ENCODE measurements at places on chromosomes 3 and 15.

DNA sequence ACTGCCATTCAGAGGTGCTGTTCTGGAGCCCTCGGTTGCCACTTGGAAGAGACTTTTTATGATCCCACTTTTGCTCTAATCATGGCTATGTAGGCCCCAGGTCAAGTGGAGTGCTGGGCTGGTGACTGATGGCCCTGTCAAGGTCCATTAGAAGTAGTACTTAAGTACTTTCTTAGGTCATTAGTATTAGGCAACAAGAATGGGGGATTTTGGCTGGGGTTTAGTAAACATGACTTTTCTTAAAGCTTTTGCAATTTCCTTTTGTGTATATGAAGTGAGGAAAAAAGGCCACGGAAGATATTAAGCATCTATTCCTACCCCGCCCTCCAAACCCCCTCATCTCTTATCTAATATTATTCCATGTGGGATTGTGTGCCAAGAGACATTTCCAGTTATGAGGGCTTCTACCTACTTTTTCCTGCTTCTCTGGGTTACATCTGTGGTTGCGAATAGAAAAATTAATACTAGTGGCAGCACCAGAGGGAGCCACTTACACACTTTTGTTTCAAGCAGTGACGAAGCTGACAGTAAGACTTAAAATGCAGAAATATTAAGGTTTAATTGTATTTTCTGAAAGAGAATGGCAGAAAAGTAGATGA lies 13.9 kb downstream of the NLGN1 start:
- no peak for DNase-seq

DNA sequence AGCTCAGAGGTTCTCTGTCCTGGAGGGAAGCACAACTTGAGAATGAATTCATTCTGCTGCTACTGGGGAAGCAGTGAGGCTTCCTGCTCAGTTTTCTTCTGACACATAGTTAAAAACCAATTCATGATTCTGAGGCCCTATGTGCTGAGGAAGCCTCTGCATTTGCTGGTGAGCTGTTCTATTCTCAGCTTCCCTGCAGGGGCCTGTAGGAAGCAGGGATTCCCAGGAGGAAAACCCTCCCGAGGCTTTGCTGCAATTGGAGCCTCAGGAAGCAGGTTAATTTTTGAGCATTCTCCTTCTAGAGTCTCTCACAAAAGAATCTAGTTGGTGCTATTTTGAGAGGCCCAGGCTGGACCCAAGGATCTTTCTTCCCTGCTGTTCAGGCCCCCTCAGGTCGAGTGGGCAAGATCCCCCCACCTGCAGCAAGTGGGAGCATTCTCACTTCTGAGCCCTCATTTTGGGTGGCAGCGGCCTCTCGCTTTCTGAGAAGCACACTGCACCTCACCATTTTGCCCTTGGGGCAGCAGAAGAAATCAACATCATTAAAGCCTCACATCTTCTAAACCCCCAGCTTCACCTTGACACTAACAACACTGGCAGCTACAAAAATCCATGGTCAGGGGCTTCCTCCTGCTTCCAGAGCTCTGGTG lies 197.5 kb upstream of the TSC22D2 start:
- DNase-seq = no peak

DNA sequence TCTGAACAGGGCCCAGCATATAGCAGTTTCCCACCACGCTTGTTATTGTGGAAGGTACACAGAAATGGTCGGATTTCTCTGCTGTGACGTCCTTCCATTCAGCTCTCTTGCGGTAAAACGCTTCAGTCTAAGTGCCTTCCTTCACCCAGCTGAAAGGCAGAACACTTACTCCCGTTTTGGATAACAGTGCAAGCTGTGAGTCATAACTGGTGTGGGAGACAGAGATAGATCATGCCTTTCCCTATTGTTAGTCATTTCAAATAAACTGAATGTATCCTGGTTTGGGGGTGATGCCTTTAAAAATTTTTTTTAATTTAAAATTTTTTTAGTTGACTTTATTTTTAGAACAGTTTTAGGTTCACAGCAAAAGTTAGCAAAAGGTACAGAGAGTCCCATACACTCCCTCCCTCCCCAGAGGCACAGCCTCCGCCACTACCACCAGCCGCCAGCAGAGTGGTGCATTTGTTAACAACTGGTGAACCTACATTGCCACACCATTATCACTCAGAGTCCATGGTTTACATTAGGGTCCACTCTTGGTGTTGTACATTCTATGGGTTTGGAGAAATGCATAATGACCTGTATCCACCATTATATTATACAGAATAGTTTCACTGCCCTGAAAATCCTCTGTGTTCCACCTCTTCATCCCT lies 94.9 kb upstream of the NSMCE3 start:
- DNase-seq = no peak

GRCh38 chr3:18445401-18446148 lies 20.4 kb upstream of the SATB1 start:
- DNase-seq = no peak
